ENCODE measurements at places on chromosomes 2 and 18. TPM values are rescaled to one million over a fixed set of nuclear protein-coding genes. Genes with fewer than 3 reads are reported as not detected.

DNA sequence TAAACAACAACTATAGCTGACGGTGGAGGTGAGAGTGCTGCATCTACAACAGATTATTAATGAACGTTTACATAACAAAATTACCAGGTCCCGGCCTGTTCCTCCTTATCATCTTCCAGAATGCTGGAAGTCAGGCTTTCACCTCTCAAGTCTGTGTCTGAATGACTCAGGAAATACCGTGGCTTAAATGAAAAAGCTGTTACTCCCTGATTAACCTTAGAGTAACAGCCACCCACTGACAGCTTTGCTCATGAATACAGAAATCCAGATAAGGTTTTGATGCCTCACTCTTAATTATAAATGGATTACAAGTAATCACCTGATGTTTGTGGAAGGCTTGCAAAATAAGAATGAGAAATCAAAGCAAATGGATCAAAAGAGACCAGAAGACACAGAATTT lies 885.3 kb upstream of the CELF4 start:
- no peak for DNase-seq

GRCh38 chr2:210503725-210504191 lies 27.2 kb upstream of the LANCL1 start:
- DNase-seq: no peak

DNA sequence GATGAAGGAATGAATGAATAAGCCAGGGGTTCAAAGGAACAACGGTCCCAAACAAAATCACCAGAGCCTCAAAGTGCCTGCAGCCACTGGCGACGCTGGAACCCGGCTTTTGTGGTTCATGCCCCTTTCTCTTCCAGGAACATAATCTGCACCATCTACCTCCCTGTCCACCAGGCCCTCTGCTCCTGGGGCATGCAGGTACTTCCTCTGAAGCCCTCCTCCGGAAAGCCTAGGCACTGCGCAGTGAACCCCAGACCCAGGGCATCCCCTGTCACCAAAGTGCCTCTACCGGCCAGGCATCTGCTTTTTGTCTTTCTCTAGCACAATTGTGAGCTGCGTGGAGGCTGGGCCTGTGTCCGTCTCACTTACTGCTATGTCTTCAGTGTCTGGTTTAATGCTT lies 98.6 kb upstream of the TMEM200C start:
- no peak for DNase-seq

DNA sequence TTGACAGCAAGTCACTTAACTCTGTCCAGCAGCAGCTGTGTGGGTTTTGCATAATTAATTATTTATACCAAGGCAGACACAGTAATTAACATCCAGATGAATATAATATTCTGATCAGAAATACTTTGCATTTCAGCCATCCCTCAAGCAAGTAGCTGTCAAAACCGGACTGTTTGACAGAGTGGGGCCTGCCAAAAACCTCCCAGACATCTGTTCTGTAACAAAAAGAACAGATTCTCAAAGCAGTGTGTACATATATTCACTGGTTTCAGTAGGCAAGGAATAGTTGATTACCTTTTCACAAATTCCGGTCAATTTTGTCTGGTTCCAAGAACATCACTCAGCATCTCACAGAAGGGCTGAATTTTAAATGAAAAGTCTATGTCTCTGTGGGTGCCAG lies 291.6 kb downstream of the CMPK2 start:
- no peak for DNase-seq

LYG2 gene
- not detected for total RNA-seq

COL4A4 gene
- 6.0 TPM for total RNA-seq
